SHP77 (cell line): ENCODE measurements at places on chromosomes 6 and 20.
A peak's percentile ranks its signal among the peaks of the same experiment; 100 is the strongest.

DNA sequence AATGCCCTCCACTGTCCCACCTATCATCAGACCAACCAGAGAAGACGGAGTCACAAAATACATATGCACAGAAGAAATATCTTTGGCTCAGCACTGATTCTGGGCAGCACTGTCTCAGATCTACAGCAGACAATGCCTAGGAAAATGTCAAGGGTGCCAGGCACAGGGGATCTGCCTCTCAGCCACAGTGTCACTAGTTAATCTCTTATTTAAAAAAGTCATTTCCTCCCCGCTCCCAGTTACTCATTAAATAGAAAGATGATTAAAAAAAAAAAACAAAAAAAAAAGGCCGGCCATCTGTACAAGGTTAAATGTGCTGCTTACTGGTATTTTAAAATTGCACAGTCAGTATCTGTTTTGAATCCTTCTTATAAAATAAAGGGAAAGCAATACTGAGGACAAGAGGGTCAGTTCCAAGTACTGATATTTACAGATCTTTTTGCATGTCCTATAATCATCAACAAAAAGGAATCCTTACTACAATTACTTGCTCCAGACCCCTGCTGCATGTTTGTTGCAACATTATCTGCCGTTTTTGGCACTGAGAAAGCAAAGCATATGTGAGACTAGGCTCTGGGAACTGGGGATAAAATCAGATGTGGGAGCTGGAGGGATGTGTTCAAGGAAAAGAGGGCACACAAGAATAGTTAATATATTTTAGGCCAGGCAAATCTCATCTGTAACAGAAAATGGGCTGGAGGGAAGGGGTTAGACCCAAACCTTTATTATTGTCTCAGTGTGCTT is 299.3 kb downstream of the KIF16B start:
- DNase-seq: no peak

DNA sequence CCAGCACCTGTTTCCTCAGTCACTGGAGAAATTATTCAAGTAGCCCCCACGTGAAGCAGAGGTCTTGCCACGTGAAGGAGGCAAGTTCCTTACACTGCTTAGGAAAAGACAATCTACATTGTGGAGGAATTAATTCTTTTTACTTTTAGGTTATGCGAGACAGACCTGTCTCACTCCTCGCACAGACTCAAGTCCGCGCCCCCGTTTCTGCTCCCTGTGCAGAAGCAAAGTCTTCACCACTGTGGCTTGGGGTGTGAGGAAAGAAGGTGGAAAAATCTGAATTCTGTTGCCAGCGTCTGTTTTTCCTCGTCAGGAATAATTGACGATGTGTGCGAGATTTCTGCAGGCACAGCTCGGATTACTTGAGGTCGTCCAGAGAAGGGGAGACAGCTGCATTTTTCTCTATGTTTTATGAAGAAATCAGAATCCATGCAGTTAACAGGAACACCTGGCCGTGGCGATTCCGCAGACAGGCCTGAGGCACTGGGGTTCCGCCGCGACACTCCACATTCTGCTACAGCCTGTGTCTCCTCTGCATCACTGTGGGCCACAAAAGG is 185.1 kb downstream of the SMOC2 start:
- no peak for DNase-seq

- DNase-seq: no peak
Observed at GRCh38 chr6:150112233-150112632, 30.6 kb upstream of the PPP1R14C start.

GRCh38 chr20:8829256-8829655 is 239.6 kb upstream of the PLCB4 start:
- no peak for DNase-seq

GRCh38 chr6:117544716-117545115 is 57.6 kb downstream of the GOPC start:
- no peak for DNase-seq

DNA sequence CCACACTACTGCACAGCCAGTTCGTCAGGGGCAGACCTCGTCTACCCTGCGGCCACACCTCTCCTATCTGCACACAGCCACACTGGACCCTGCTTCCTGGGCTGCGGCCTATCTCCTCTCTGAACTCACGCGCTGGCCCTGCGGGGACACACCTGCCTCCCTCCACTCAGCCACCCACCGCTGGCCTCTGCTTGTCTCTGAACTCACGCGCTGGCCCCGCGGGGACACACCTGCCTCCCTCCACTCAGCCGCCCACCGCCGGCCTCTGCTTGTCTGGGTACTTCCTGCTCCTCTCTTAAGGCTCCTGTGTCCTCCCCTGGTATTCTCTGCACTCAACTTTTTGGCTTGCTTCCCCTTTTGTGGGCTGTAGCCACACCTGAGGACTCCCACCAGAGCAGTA is 52.3 kb downstream of the HUS1B start:
- no peak for DNase-seq

DNA sequence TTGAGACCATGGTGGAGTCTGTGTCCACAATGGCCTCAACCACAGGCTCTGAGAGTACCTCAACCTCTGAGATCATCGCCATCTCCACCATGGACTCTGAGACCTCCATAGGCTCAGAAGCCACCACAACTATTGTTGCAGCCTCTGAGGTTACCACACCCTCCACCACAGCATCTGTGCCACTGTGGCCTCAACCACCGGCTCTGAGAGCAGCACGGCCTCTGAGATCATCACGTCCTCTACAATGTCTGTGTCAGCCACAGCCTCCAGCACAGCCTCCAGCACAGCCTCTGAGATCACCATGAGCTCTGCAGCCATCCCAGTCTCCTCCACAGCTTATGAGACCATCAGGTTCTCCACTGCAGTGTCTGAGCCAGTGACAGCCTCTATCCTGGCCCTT is 19.4 kb upstream of the MUC21 start:
- no peak for DNase-seq

GRCh38 chr6:1327630-1328029 is 15.7 kb downstream of the FOXQ1 start:
- DNase-seq: no peak

- no peak for DNase-seq
Observed at GRCh38 chr6:25407431-25407830, 128.3 kb downstream of the CARMIL1 start.

DNA sequence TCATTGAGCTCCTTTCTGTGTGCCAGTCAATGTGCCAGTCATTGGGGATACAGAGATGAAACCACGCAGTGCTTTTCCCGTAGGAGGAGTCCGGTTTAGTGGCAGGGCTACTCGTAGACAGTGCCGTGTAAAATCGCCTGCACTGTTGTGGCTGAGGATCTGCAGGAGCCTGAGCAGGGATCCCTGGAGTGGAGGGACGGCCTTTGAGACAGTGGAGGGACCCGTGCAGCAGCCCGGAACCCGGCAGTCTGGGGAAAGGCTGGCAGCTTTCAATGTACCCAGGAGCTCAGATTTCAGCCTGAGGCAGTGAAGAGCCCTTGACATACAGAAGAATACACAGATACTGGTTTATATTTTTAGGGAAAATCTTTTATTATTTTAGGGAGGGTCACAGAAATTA is 203.3 kb downstream of the ARID1B start:
- peak; percentile 68 for DNase-seq

GRCh38 chr6:1477432-1478090 is 88.2 kb downstream of the FOXF2 start:
- no peak for DNase-seq

- DNase-seq: no peak
Observed at GRCh38 chr6:154337406-154338005, 19.1 kb downstream of the IPCEF1 start.

GRCh38 chr20:47748823-47749222 is 36.5 kb downstream of the SULF2 start:
- no peak for DNase-seq

- peak; percentile 77 for DNase-seq
Observed at GRCh38 chr20:50186151-50186885, 4.3 kb upstream of the CEBPB start.

DNA sequence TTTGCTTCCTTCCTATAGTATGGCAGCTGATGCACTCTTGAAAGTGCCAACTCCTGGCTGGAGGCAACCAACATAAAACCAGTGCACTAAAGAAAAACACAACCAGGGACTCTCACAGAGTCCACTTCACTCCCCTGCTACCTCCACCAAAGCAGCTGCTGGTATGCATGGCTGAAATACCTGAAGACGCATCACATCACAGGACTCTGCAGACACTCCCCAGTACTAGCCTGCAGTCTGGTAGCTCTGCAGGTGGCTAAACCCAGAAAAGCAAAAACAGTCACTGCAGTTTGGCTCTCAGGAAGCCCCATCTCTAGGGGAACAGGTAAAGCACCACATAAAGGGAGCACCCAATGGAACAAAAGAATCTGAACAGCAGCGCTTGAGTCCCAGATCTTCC is 473.0 kb upstream of the SPTLC3 start:
- DNase-seq: no peak

DNA sequence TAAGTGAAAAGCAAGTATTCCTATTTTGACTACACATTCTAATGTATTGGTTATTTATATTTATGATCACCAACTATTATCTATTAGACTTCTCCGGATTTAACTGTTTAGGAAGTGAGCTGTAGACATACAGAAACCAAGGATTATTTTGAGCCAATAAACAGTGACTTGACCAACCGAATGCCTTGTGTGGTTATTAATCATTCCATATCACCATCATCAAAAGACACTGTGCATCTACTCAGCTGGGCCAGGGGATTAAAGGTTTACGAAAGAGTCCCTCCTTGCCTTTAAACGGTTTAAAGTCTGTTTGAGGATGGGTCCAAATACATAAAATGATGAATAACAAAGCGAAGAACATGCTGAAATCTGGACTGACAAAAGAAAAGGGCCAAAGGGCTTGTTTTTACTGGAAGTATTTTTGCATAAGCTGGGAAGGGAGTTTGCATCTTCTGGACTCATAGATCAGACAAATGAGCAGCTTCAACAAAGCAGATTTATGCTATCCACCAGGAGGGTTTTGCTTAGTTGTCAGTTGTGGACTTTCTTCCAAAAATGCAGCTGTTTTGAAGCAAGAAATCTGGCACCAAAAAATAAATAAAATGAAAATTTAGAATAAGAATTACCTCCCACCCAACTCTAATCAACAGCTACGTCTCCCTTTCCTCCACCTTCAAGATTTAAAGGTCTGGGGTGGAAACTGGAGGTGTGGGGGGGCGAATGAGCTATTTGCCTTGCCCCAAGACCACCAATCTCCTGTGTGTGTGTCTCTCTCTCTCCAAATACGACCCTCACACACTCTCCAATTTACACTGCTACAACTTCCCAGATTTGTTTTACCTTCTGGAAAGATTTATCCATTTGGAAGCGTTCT is 33.6 kb upstream of the ID4 start:
- DNase-seq: peak; percentile 8

DNA sequence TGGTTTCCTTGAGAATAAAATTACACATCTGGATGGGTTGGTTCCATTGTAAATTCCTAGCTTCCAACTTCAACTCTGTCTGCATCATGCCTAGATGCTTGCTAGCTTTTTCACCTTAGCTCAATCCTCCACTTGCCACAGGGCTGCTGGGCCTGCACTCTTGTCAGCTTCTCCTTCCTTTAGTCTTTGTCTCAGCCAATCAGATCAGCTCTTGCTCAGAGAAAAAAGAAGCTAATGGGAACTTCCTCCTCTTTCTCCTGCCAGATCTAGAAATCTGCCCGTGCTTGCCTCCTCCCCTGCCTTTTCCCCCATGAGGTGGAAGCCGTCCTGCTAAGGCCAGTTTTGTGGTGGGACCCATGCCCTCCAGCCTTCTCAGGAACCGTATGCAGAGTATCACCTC is 18.5 kb downstream of the RAE1 start:
- DNase-seq: no peak

- no peak for DNase-seq
Observed at GRCh38 chr20:39376788-39377187, 414.6 kb downstream of the DHX35 start.

DNA sequence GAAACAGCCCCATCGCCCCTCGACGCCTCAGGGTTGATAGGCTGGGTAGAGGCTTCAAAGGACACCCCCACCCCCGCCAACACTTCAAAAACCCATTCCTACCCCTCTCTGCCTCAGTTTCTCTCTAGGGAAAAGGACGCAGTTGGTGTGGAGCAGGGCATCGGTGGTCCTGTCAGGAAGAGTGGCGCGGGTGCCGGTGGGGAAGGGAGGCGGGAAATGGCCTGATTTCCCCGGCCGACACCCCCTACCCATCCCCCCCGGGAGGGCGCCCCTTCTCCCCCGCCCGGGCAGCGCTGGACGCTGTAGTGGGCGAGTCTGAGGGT is 367 bp downstream of the NRSN2 start:
- DNase-seq: no peak

- no peak for DNase-seq
Observed at GRCh38 chr20:1816384-1817381, 78.5 kb upstream of the SIRPA start.

DNA sequence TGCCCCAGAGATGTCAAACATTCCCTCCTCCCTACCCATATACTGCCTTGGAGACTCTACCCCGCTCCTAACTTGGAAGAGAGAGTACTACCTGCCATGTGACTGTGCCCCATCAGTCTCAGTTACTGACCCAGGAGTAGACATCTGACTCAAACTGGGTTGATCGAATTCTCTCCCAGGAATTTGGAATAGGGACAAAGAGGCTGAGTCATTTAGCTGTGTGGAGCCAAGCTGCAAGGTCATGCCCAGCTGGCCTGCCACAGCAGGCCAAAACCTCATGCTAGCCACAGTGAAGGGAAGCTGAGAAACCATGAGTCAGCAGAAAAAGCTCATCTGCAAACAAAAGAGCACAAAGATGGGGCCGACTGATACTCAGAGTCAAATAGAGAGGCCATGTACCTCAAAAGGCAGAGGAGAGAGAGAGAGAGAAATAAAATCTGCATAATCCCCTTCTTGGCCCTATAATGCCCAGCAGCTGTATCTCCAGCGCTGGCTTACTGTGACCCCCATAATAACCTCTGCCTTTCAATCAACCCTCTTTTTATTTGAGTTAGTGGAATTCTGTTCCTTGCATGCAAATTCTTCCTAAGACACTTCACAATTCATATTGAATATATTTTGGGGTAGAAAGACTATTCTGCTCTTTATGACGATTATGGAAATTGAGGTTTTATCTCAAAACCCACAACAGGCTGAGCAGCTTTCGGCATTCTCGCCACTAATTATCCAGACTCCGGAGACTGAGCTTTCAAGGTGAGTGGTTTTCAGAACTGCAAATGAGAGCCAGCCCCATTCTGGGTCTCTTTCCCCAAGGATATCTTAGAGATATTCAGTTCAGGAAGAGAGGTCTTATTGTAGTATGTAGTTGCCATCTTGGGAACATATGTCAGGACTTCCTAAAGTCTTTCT is 21.4 kb upstream of the AKIRIN2 start:
- peak; percentile 56 for DNase-seq

- DNase-seq: no peak
Observed at GRCh38 chr20:56552911-56553629, 20.0 kb downstream of the FAM209B start.

DNA sequence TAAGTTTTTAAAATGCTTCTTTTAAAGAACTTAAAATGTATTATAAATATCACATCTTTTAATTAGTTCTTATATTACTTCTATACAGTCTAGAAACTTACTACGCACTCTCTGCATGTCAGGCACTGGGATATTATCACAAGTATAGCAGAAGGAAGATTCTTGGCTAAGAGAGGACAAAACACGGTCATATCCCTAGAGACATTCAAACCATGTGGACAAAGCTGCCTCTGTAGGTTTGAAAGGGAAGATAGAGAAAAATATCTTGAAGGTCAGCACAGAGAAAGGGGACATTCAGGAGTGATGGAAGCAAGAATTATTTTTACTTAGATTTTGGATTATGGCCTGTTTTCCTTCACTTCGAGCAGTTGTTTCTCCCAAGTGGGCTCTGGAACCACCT is 64.1 kb downstream of the LRRC1 start:
- DNase-seq: no peak
